ENCODE measurements at places on chromosomes 11 and 22.
A peak's percentile ranks its signal among the peaks of the same experiment; 100 is the strongest.

DNA sequence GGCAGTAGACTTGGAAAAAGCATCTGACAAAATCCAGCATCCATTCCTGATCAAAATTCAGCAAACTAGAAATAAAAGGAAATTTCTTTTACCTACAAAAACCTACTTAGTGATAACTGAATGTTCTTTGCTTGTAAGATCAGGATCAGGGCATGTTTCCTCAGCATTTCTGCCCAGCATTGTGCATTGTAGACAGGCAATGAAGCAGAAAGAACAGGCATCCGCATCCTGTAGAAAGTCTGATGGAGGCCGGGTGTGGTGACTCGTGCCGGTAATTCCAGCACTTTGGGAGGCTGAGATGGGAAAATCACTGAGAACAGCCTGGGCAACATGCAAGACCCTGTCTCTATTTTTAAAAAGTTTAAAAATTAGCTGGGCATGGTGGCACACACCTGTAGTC is 32.5 kb upstream of the PANX2 start:
- no peak for DNase-seq

- no peak for DNase-seq
These were observed 81.4 kb downstream of the TIMP3 start for GRCh38 chr22:32882774-32883530.

DNA sequence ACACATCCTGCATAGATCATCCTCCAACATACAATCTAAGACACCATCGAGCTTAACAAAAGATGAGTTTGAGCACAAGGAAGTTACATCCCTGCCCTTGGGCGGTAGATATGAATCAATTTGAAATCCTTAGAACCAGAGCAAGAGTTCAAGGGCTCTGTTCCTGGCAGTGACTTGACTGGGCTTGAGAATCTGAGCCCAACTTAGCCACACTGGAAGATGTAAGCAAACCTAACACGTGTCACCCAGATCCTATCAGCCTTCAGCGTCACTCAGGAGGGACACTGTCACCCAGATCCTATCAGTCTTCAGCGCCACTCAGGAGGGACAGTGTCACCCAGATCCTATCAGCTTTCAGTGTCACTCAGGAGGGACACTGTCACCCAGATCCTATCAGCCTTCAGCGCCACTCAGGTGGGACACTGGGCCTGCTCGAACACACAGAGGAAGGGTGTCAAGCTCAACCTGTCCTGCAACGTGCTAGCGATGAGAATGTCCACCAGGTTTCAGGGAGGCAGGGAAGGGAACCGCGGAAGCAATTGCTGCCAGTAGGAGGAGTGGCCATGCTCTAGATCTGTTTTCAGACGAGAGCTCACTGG is 32.8 kb upstream of the CTSD start:
- DNase-seq: no peak

- DNase-seq: no peak
These were observed 132.6 kb upstream of the HSD17B12 start for GRCh38 chr11:43547889-43548381.

- no peak for DNase-seq
These were observed 21.4 kb downstream of the RNF141 start for GRCh38 chr11:10519630-10520029.

DNA sequence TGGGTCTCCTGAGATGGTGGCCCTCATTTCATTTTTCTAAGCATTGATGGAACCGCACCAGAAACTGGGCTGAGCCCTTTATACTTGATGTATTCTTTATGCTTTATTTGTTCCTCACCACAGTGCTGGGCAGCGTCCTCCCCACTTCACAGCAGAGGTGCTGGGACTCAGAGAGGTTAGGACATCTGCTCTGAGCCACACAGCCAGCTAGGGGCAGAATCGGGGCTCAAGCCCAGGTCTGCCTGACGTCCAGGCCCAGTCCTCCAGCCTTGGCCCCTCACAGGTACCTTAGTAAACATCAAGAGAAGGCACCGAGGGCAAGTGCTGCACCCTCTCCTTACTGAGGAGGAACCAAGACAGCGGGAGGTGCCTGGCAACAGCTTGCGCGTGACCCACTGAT is 20.2 kb upstream of the SHISAL1 start:
- no peak for DNase-seq

GRCh38 chr22:23220485-23221350 is 40.4 kb downstream of the BCR start:
- no peak for DNase-seq

DNA sequence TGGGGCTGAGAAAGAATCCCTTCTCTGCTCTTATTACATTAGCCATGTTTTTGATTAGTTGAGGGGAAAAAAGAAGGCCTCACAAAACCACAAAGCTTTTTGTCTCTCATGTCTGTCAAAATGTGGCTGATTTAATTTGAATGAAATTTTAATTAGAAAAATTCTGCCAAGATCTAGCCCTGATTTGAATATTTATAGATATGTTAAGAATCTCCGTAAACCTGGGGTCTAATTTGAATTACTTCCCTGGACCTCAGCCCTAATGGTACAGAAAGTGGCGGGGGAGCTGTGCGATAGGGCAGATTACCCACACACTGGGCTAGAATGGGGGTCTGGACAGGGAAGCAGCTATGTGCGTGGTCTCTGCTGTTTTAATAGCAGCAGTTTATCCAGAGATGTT is 141.3 kb upstream of the TTC12 start:
- DNase-seq: no peak

DNA sequence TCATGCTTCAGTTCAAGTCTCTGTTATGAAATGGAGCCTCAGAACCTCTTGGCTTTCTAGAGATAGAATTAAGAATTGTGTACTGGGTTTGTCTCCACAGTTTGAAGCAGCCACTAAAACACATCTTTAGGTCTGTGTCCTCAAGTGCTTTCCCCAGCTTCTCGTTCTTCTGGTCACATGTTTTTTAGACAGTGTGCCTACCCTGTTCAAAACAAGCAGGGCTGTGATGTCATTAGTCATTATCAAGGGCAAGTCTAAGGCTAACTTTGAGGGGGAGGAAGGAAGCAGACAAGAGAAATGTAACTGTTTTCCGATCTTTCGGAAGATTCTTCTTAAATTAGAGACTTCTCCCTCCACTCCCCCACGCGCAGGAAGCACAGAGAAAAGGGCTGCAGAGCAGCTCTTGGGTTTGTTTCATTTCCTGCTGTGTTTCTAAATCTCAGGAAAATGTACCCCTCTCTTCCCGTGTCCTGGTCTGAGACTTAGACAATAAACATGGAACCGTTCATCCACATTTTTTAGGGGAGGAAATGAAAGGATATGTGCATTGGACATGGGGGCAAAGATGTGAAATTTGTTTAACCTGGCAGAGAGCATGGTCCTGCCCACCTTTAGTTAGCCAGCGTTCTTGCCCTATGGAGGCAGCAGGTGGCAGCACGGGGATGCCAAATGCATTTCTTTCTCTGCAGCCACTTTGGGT is 3.1 kb downstream of the AKIP1 start:
- DNase-seq: peak; percentile 53

DNA sequence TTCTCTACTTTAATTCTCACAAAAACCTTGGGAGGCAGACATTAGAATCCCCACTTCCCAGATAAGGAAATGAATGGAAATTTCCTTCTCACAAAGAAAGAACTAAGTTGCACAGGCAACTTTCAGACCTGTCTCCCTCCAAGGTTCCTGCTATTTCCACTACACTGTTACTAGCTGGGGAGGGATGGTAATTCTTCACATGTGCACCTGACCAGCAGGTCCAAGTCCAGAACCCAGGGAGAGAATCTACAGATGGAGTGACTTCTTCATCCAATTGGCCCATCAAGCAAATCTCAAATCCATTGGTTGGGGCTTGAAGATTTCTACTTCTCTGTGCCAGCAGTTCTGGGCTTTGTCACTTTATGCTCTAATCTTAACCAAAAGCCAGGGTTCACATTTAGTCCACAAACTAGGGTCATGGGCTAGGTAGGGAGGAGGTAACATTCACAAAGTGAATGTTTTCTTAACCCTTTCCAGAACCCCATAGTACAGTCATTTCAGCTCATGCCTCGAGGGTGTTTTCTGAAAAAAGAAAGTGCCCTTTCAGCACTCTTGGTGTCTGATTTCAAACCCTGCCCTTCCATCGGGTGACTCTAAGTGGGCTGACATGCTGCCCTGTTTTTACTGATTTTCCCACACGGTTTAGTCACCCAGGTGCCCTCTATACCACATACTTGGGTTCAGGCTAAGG is 2.7 kb downstream of the POU2AF1 start:
- DNase-seq: no peak

DNA sequence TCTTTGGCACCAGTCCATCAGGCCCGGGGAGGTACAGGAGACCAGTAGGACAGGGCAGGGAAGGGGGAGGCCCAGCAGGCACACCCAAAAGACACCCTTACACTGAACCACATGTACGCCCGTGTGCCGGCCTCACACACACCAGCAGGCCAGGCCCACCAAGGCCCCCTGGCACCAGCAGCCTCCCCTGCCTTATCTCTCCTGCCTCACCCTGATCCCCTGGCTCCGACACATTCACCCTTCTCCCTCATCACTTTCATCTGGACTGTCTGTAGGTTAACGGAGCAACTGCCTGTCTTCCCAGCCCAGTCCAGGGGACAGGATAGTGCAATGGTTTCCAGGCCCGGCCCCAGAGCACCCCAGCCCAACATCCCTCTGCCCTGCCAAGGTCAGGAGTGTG is 4.9 kb downstream of the CDKN1C start:
- DNase-seq: no peak

GRCh38 chr11:119511614-119512306 is 88.8 kb upstream of the THY1 start:
- no peak for DNase-seq

- no peak for DNase-seq
These were observed 1154.2 kb upstream of the TENM4 start for GRCh38 chr11:80595011-80595410.

GRCh38 chr22:17767233-17768065 is 6.8 kb downstream of the BID start:
- no peak for DNase-seq

DNA sequence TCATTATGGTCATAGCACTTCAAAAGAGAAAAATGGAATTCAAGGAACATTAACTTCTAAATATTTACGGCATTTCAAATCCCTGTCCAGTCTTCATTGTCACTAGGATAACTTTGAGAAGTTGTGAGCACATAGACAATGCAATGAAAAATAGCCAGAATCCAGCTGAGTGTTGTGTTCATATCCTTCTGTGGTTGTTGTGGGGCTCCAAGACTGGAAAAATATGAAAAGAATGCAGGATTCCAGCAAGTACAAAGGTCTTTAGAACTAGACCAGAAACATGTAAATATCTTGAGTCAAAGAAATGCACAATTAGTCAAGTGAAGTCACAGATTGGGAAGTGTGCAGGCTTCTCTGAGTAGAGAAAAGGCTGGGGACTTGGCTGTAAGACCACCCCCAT is 68.7 kb downstream of the WT1 start:
- DNase-seq: no peak

- peak; percentile 13 for DNase-seq
These were observed 52.1 kb downstream of the ALG9 start for GRCh38 chr11:111819161-111819828.

GRCh38 chr11:91258876-91259275 is 965.7 kb upstream of the FAT3 start:
- no peak for DNase-seq

DNA sequence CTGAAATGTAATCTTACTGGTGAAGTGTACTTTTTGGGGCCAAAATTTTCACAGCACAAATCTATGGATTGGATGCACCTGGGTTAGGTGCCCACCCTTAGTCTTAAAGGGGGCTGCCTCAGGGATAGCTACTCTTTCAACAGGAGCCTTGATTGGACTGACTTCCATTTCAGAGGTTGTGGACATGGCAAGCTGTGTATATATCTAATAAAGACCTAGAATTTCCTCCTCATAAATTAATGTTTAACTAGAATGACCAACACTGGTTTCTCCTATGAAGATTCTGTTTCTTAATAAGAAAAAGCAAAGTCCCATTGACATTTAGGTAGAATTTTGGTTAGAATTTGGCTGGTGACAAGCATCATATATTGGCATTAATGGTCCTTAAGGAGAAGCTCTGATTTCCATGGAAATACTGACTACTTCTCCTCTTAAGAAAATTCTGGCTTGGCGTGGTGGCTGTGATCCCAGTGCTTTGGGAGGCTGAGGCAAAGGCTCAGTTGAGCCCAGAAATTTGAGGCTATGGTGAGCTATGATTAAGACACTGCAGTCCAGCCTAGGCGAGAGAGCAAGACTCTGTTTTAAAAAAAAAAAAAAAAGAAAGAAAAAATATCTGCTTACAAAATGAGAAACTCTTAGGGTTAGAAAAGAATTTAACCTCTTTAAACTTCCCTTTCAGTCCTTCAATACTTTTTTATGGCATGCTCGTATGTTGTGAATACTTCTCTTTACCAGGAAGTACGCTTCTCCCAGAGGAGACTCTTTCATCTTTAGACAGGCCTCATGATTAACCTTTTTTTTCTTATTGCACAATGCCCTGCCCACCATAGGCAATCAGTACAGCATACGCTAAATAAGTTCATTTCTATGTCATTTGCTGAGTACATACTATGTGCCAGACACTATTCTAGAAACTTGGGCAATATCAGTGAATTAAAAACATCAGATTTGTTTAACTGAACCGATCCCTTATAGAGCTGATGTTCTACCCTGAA is 77.2 kb downstream of the PRR5L start:
- no peak for DNase-seq

DNA sequence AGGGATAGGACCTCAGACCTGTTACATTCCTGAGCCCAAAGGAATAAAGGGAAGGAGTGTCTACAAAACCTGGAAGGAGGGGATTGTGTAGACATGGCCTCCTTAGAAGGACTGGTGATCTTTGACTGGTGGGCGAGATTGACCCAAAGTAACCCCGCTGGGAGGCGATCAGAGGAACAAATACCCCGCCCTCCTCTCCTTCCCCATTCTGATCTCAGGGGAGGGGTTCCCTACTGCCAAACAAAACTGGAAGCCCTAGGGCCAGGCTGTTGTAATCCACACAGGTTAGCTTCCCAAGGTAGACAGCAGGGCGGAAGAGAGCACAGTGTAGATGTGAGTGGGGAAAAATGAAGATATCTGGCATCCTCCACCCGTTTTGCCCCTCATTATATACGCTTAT is 24.7 kb downstream of the NCF4 start:
- no peak for DNase-seq

GRCh38 chr22:22201185-22201929 is 43.2 kb upstream of the VPREB1 start:
- DNase-seq: peak; percentile 70

DNA sequence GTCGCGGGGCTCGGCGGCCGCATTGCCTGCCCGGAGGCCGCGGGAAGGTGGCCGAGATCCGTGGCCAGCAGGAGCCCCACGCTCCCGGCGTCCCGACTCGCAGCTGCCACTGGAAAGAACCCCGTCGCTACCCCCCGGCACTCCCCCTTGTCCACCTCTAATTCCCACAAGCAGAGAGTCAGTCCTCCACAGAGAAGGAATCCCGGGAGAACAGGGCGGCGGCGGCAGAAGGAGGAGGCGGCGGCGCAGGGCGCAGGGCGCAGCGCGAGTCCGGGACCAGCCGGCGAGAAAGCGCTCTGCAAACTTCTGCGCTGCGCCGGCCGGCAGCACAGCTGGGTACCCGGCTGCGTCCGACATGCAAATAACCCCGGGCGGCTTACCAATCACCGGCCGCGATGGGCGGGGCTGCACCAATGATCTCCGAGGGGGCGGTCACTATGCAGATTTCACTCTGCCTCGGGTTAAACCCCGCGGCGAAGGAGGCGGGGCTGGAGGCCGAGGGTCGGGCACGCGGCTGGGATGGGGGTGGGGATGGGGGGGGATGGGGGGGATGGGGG is at the start of gene ABTB2:
TSS of gene ABTB2 (minus strand) at position 310 of the 557 bp plus-strand sequence.
- DNase-seq: peak; percentile 99

GRCh38 chr22:38442967-38443627 is 11.9 kb downstream of the KCNJ4 start:
- DNase-seq: no peak

Data from WERI-Rb-1 (cell line).